Type B pancreatic cell (in vitro differentiated cells): ENCODE measurements at places on chromosomes 2 and 18. TPM values are rescaled to one million over a fixed set of nuclear protein-coding genes. Genes with fewer than 3 reads are reported as not detected.
A peak's percentile ranks its signal among the peaks of the same experiment; 100 is the strongest.

The GAL3ST2 gene
- 0.19 and 0.29 TPM in 2 replicates for total RNA-seq

The GREB1 gene
- 7.5 and 50.5 TPM in 2 replicates for total RNA-seq

The STPG4 gene
- total RNA-seq = 0.36 TPM in 1 of 2 replicates, not detected in the other

The OBSL1 gene
- total RNA-seq = 118 and 197 TPM in 2 replicates

The TNFAIP6 gene
- total RNA-seq = 0.87 TPM in 1 of 2 replicates, not detected in the other

The VWC2L gene
- 0.17 and 0.31 TPM in 2 replicates for total RNA-seq

The OR6B2 gene
- total RNA-seq = not detected in 2 replicates

DNA sequence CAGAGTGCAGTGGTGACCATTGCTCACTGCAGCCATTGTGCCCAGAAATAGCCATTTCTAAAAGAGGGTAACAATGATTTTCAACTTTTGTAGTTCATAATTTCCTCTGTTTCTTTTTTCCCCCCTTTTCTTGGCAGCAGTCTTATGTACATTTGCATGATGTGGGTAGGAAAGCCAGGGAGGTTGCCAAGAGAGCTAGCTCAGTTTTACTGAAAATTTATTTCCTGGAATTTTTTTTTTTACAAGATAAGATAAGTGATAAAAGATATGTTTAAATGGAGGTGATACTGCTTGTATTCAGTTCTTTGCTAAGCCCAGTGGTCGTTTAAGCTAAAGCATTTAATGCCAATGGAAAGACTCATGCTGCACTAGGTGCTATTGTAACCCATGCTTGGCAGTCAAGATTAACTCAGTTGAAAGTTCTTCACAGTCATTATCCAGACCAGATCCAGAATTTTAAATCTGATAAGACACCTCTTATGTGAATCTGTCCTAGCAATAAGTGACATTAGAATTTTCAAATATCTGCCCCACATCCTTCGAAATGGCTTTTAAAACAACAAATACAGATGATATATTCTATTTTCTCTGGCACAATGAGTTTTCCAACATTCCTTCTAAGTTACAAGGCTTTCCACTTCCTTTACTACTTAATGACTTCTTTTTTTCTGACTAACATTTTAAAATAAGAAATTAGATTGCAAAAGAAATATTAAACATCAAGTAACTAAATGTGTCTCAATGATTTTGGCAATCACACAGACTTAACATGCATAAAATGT is 4.4 kb upstream of the ATP8B1 start:
- H3K4me3 ChIP-seq = no peak overlapping the region
- no peak overlapping the region for H3K27ac ChIP-seq
- H3K36me3 ChIP-seq = peaks cover 4% of the 10 kb centered on the region

- H3K36me3 ChIP-seq = no peaks in the 10 kb centered on the region
- H3K27ac ChIP-seq = no peak overlapping the region
- DNase-seq = no peak
- peaks cover 19% of the 10 kb centered on the region for H3K27me3 ChIP-seq
- no peak overlapping the region for H3K4me3 ChIP-seq
Measured at GRCh38 chr2:2698182-2699120, 367.4 kb upstream of the MYT1L start.

DNA sequence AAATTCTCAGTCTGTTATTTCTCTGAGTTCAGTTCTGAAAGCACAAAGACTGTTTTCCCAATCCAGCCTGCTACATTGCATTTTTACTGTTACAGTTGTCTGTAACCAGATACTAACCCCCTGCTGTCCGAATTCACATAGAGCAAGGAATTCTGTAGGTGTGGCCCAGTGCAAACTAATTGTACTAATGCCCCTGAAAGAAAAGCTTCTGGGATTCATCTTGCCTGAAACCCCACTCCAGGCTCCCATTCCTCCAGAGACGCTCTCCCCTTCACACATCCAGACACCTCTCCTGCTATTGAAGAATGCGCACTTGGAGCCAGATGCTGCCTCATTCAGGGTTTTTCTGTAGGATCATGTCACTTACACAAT is 127.0 kb downstream of the TTC32 start:
- peaks cover 16% of the 10 kb centered on the region for H3K4me1 ChIP-seq
- H3K36me3 ChIP-seq = no peaks in the 10 kb centered on the region

- H3K27ac ChIP-seq = no peak overlapping the region
- DNase-seq = no peak
- H3K4me1 ChIP-seq = peaks cover 5% of the 10 kb centered on the region
- no peak overlapping the region for H3K4me3 ChIP-seq
- H3K27me3 ChIP-seq = no peaks in the 10 kb centered on the region
- no peaks in the 10 kb centered on the region for H3K36me3 ChIP-seq
Measured at GRCh38 chr2:50991602-50992001, 40.3 kb downstream of the NRXN1 start.

DNA sequence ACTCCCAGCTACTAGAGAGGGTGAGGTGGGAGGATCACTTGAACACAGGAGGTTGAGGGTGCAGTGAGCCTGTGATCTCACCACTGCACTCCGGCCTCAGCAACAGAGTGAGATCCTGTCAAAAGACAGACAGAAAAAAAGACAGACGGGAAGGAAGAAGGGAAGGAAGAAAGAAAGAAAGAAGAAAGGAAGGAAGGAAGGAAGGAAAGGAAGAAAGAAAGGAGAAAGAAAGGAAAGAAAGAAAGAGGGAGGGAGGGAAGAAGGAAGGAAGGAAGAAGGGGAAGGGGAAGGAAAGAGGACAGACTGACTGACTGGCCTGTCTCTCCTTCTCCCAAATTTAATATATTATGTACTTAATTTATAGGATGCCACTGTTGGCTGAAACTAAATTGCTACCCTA is 21.6 kb downstream of the SP9 start:
- no peak overlapping the region for H3K27ac ChIP-seq
- H3K36me3 ChIP-seq = peaks cover 17% of the 10 kb centered on the region
- DNase-seq = no peak

- no peak for DNase-seq
- no peak overlapping the region for H3K27ac ChIP-seq
- peaks cover 3% of the 10 kb centered on the region for H3K36me3 ChIP-seq
- peak overlapping the region; percentile 57 for H3K4me3 ChIP-seq
Measured at GRCh38 chr2:20015482-20016083, 3.1 kb upstream of the MATN3 start.

DNA sequence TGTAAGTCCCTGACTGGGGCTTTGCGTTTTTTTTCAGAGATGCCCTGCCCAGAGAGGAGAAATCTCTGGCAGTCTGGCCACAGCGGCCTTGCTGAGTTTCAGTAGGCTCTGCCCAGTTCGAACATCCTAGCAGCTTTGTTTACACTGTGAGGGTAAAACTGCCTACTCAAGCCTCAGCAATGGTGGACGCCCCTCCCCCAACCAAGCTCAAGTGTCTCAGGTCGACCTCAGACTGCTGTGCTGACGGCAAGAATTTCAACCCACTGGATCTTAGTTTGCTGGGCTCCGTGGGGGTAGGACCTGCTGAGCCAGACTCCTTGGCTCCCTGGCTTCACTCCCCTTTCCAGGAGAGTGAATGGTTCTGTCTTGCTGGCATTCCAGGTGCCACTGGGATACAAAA is 31.7 kb downstream of the L3MBTL4 start:
- no peak for DNase-seq
- H3K4me3 ChIP-seq = no peak overlapping the region
- H3K27ac ChIP-seq = no peak overlapping the region
- H3K36me3 ChIP-seq = no peaks in the 10 kb centered on the region

- peaks cover 23% of the 10 kb centered on the region for H3K4me1 ChIP-seq
- H3K36me3 ChIP-seq = no peaks in the 10 kb centered on the region
Measured at GRCh38 chr18:62522504-62523254, at the start of gene ZCCHC2. Gene ZCCHC2, plus strand, starts transcription at chr18:62523025. Its CDS starts 400 bp downstream, at chr18:62523425.

DNA sequence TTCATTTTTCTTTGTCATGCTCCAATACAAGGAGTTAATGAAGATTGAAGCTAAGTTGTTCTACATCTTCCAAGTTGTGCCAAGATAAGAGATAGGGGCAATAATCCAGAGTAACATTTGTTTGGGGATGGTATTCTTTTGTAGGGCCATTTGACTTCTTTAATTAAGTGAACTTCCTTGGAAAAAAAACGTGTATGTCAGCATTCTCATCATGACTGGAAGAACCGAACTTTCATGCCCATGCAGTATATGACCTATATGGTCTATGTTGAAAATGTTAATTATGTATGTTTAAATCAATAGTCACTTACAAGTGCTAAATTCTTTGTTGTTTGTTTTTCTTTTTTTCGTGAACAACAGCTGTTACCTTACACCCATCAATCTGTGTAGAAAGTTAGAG is 319.5 kb upstream of the LRRTM1 start:
- H3K36me3 ChIP-seq = no peaks in the 10 kb centered on the region
- H3K27ac ChIP-seq = no peak overlapping the region
- no peak for DNase-seq
- H3K4me3 ChIP-seq = no peak overlapping the region
- H3K27me3 ChIP-seq = no peaks in the 10 kb centered on the region
- no peaks in the 10 kb centered on the region for H3K4me1 ChIP-seq

DNA sequence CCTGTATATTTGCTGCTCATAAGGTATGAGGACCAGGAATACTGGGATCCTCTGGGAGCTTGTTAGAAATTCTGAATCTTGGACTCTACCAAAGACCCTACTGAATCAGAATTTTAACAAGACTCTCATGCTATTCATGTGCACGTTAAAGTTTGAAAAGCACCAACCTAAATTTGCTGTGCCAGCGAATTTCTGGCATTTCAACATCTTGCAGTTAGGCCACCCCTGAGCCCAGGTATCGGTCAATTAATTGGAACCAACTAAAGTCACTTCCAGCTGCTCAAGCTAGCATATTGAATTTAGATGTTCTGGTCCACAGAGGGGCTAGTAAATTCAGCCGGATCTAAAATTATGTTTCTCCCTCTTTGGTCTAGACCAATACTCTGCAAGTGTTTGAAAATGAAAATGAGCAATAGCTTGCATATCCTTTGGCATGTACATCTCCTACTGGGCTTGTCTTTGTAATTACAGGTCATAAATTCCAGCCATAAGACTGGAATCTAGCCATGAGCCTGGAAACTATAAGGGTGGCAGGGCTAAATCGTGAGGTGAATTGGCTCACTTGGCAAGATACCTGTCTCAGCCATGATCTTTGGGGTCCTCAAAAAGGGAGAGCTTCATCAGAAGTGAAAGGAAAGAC is 72.4 kb downstream of the SKA1 start:
- no peak overlapping the region for H3K4me3 ChIP-seq
- DNase-seq = no peak
- no peaks in the 10 kb centered on the region for H3K36me3 ChIP-seq
- H3K27ac ChIP-seq = no peak overlapping the region
- H3K27me3 ChIP-seq = no peaks in the 10 kb centered on the region
- peaks cover 6% of the 10 kb centered on the region for H3K4me1 ChIP-seq

- no peaks in the 10 kb centered on the region for H3K36me3 ChIP-seq
- peak overlapping the region; percentile 58 for H3K4me3 ChIP-seq
- DNase-seq = no peak
- peaks cover 14% of the 10 kb centered on the region for H3K27me3 ChIP-seq
- H3K27ac ChIP-seq = no peak overlapping the region
Measured at GRCh38 chr2:18792684-18793083, 203.3 kb upstream of the NT5C1B start.

GRCh38 chr2:64581777-64582539 is 57.8 kb downstream of the AFTPH start:
- H3K36me3 ChIP-seq = peaks cover 14% of the 10 kb centered on the region
- no peaks in the 10 kb centered on the region for H3K27me3 ChIP-seq
- no peak overlapping the region for H3K27ac ChIP-seq
- H3K4me3 ChIP-seq = no peak overlapping the region
- DNase-seq = no peak
- H3K4me1 ChIP-seq = no peaks in the 10 kb centered on the region

DNA sequence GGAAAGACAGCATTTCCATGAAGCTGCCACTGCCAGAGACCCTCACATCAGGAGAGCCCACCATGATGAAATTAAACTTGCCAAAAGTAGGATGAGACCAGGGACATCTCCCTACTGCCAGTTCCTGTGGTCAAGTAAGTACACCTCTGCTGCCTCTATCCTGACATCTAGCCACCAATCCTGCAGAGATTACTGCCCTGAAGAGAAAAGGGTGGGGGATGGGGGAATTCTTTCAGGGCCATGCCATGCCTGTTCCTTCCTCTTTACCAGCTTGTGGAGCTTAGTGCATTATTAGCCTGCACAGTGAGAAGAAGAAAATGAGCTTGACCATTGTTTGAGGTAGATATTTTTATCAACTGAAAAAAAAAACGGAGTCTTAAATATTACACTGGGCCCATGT is 397.2 kb upstream of the CDH2 start:
- DNase-seq = no peak
- no peaks in the 10 kb centered on the region for H3K4me1 ChIP-seq
- no peak overlapping the region for H3K27ac ChIP-seq
- H3K27me3 ChIP-seq = no peaks in the 10 kb centered on the region

DNA sequence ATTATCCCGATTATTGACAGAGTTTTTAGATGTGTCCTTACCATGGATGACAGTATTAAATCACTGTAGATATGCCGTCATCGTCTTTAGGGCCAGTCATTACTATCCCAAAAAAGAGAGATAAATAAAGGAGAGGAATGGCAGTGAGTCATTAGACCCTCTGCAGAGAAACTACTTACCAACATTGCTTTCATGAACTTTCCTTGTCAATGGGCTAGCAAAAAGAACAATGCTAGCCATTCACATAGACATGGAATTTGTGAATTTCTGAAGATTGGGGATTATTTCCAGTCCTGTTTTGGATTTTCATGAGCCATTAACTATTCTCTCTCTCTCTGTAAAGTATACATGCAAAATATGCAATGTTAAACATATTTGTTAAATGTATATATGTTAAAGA is 319.4 kb upstream of the FANCL start:
- H3K27me3 ChIP-seq = peaks cover 4% of the 10 kb centered on the region
- H3K4me3 ChIP-seq = no peak overlapping the region
- no peaks in the 10 kb centered on the region for H3K36me3 ChIP-seq
- H3K4me1 ChIP-seq = no peaks in the 10 kb centered on the region
- no peak overlapping the region for H3K27ac ChIP-seq
- no peak for DNase-seq

GRCh38 chr18:57819671-57820460 is 16.8 kb upstream of the ATP8B1 start:
- peaks cover 11% of the 10 kb centered on the region for H3K4me1 ChIP-seq
- H3K36me3 ChIP-seq = no peaks in the 10 kb centered on the region
- DNase-seq = no peak
- H3K27me3 ChIP-seq = no peaks in the 10 kb centered on the region

DNA sequence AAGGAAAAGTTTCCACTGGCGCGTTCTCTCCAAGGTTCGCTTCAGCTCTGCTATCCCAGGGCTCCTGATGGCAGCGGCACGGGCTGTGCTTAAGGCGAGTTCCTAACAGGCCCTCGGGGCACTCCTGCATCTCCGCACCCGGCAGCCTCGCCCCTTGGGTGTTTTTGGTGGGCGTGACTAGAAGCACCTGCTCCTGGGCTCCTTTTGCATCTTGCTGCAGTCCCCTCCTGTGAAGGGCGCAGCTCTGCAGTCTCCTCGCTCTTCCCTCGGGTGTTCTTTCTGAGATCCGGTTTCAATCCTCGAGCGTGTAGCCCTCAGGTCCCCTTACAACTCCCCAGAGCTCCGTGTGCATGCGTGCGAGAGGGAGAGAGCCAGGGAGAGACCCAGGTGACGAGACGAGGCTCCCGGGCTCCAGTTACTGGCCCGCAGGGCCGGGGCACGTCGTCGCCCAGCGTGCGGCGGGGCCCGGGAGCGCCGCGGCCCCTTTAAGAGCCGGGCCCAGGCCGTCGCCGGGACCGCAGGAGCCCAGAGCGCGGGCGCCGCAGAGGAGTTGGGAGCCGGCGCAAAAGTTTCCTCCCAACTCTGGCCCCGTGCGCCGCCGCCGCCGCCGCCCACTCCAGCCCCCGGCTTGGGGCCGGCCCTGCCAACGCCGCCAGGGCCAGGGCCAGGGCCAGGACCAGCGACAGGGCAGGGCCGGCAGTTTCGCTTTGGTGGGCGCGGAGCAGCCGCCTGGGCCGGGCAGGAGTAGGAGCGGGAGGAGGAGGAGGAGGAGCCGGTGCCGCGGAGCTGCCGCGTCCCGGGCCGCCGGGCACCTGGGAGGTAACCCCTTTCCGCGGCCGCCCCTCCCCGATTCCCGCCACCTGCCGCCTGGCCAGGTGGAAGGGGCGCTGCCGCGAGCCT is at the start of gene PARD3B:
Gene PARD3B, plus strand, starts transcription at position 515 of the 900 bp plus-strand sequence. CDS start 525 bp downstream, outside the sequence.
- H3K36me3 ChIP-seq = no peaks in the 10 kb centered on the region
- peak within 1 kb of the TSS; percentile 94 for H3K4me3 ChIP-seq
- peak; percentile 79 for DNase-seq
